ENCODE measurements at places on chromosomes 7 and 10. TPM values are rescaled to one million over a fixed set of nuclear protein-coding genes. Genes with fewer than 3 reads are reported as not detected.

DNA sequence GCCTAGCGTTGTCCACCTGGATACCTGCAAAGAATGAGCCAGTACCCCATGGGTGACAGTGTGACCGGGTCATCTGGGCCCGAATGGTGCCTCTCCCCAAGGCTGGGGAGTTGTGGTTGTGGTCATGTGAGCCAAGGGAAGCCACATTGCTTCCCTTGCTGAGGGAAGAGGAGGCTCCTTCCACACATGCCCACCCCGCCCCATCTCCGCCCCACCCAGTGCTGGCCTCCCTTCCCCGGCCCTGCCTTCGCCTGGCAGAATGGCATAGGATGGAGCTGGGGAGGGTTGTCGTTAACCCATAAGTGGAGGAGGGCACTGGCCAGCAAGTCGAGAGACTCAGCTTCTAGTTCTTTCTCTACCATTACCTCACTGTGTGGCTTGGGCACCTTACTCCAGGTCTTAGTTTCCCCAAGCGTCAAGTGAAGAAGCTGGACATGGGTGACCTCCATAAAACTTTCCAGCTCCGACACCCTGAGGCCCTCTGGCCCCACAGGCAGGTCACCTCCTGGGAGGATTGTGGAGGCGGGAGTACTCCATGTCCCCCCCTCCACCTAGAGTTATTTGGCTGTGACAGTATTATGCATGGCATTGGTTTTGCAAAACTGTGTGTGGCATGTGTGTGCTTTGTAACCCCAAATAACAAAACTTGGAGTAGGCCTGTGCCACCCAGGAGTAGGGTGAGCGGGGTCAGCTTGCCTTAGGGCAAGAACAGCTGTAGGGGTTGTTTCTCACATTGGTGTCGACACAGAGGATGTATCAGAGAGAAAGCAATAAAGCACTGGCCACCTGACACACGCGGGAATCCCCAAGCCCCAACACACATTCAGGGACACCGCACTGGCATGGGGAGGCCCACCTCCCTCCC lies 90.5 kb upstream of the MACROH2A2 start:
- no peak for DNase-seq

DNA sequence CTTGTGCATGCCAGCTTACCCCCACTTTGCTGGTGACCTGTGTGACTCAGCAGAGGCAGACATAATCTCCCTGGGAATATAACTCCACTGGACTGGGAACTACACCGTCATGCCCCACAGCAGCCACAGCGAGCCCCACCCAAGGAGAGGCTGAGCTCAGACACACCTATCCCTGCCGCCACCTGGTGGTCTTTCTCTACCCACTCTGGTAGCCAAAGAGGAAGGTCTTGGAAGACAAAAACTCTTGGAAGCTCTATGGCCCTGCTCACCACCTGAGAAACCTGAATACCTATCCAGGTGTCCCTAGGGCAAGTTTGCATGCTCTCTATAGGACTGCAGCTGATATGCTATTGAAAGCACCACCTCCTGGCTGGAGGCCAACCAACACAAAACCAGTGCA lies 48.1 kb downstream of the MYO3A start:
- DNase-seq: no peak

GRCh38 chr10:36026081-36026480 lies 384.0 kb upstream of the FZD8 start:
- no peak for DNase-seq

DNA sequence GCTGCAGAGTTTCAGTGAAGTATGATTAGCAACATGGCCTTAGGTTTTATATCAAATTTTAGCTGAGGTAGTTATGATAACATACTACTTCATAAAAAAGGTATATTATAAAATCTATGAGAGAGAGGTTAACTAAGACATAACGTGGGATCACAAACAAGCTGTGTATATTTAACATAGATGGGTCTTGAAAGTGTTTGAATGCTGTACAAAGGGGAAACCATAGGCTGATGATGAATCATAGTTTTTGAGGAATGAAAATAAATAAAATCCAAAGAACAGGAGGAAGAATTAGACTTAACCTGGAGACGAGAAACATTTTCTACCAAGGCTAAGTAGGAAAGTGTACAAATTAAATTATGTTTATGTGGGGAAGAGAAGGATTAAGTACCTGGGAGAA lies 119.0 kb downstream of the GNAI1 start:
- no peak for DNase-seq

GRCh38 chr10:117398029-117398428 lies 22.8 kb upstream of the PDZD8 start:
- DNase-seq: no peak

DNA sequence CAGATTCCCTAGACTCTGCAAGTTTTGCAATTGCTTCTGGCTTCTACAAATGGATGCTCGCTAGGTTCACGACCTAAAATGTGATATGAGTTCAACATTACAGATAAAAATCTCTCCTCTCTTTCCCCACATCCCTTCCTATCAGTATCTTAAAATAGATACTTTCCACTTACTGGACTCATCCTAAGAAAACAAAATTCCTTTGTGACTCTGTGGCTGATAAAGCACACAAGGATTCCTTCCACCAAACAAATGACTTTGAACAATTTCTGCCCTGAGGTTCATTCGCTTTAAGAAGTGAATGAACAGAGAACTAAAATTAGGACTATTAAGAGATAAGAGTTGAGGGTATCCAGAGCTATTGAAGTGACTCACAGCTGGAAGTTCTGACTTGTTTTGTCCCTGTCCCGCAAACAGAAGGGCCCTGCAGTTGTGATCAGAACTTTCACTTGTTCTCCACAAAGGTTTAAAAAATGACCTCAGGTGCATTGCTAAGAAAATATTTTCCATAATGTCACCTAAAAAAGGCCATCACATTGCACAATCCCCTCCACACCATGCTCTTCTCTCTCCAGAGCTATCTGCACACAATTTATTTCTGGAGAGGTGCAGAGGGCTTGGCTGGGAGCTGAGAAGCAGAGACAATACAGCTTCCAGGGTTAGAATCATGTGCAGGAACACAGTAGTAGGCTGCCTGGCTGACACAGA lies 96.1 kb downstream of the PIP4K2A start:
- DNase-seq: no peak

DNA sequence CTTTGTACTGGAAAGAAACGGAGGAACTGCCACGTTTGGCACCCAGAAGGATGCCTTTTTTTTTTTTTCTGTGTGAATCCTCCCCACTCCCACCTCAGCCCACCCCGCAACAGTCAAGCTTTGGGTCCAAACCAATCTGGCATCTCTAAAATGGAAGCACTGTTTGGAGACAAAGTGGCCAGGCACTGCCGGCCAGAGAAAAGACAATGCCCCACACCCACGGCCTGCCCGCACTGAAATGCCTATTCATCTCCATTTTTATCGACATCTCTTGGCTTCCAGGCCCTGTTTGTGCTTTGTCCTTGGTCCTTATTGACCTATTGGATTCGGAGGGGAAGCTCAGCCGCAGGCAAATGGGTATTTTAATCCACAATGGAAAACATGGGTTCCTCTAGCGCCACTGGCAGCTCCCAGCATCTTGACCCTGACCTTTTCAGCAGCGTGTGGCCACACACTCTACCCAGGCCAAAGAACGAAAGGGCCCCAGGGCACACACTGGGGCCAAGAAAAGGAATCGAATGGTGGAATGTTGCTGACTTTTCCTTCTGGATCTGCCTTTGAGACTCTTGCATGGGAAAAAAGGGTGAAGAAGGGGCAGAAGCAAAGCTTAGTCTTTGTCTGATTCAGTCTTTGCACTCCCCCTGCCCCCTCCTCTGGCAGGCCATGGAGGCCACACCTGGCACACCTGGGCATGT lies 162.6 kb upstream of the CDCA7L start:
- DNase-seq: no peak

GRCh38 chr7:138481447-138482380 lies 21.7 kb downstream of the TRIM24 start:
- no peak for DNase-seq

DNA sequence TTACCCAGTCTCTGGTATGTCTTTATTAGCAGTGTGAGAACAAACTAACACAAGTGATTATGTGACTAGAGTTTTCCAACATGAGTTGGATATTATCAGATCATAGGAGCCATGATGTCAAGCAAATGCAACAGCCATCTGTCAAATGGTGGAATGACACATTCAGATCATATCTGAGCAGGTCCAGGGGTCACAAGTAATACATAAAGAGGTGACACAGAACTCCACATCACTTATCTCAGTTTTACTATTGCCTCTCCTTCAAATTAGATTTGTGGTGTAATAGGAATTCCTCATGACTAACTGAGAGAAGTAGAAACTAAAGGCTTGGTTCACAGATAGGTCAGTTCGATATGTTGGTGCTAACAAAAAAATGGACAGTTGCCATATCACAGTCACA lies 12.2 kb upstream of the SAMD9L start:
- DNase-seq: no peak

- DNase-seq: peak; percentile 36
These were observed 236.3 kb upstream of the IGFBP3 start for GRCh38 chr7:46157404-46157803.

GRCh38 chr7:139033346-139034114 lies 2.3 kb downstream of the ZC3HAV1L start:
- no peak for DNase-seq

GRCh38 chr7:50376056-50376820 lies 71.7 kb downstream of the IKZF1 start:
- DNase-seq: no peak

DNA sequence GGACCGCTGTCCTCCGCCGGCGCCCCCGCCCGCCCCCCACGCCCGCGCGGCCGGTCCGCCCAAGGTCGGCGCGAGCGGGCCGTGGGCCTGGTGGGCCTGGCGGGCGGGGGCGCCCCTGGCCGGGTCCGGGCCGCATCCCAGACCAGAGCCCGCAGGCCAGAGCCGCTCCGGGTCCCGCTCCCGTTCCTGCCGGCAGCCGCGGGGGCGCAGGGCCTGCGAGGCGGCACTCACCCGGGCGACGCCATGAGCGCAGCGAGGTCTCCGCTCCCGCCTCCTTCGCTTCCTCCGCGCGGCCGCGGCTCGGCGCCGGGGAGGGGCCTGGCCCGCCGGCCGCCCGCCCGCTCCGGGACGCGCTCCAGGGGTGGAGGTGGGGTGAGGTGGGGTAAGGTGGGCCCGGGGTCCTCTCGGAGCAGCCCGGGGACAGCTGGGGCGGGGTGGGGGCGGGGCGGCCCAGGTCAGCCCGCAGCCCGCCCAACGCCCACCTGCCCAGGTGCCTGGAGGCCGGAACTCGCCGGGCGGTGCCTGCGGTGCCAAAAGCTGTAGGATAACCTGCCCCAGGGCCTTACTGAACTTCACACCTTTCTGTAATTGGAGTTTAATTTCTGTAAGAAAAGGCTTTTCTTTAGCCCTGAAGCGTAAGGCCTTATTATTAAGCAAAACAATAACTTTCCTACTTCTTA lies at the start of gene URGCP:
TSS of gene URGCP (minus strand) at position 266 of the 680 bp plus-strand sequence. CDS start at position 245, 21 bp downstream.
- DNase-seq: peak; percentile 66

DNA sequence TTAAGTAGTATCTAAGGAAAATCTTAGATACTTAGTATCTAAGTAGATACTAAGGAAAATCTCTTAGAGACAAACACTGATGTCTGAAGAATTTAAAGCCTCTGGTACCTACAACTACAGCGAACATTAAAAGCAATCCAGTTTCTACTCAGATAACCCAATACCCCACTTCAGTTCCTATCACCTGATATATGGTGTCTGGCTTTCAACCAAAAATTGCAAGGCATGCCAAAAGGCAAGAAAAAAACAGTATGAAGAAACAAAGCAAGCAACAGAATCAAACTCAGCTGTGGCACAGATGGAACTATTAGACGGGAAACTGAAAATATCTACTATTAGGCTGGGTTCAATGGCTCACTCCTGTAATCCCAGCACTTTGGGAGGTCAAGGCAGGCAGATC lies 31.1 kb downstream of the ARHGAP12 start:
- DNase-seq: no peak

- DNase-seq: no peak
These were observed 334.8 kb upstream of the SHH start for GRCh38 chr7:156147104-156147503.

DNA sequence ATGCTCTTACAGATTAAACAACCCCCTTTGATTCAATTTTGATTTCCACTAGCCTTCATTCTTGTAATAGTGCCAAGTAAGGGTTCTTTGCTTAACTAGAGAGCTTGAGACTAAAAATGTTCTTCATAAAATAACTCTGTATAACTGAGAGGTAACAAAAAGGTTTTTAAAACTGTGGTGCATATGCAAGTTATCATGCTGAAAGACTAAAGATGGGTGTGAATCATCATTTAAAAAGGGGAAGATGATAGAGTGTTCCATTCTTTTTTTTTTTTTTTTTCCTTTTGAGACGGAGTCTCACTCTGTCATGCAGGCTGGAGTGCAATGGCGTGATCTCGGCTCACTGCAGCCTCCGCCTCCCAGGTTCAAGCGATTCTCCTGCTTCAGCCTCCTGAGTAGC lies 11.1 kb downstream of the MDFIC start:
- no peak for DNase-seq

DNA sequence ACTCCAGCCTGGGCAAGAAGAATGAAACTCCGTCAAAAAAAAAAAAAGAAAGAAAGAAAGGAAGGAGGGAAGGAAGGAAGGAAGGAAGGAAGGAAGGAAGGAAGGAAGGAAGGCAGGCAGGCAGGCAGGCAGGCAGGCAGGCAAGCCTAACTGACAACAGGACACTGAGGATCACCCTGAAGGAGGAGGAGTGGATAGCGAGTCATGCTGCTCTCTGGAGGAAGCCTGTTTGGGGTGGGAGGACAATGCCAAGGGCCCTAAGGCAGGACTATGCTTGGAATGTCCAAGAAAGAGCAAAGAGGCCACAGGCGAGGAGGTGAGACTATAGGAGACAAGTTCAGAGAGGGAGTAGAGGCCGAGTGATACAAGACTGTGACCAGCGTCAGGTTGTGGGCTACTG lies 107.0 kb upstream of the PARD3 start:
- no peak for DNase-seq

GRCh38 chr10:75159519-75159918 lies 48.1 kb downstream of the SAMD8 start:
- DNase-seq: no peak

DNA sequence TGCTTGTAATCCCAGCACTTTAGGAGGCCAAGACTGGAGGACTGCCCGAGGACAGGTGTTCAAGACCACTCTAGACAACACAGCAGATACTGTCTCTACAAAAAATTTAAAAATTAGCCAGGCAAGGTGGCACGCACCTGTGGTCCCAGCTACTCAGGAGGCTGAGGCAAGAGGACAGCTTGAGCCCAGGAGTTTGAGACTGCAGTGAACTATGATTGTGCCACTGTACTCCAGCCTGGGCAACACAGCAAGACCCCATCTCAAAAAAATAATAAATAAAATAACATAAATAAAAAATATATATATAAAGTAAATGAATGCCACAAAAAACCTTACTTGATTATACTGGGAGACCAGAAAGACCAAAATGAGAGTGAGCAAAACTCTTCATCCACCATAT lies 20.8 kb upstream of the PBLD start:
- DNase-seq: no peak

- DNase-seq: no peak
These were observed 260.4 kb upstream of the NFE2L3 start for GRCh38 chr7:25891591-25891990.

Gene COL1A2
- total RNA-seq: 4,115 TPM

Gene TMEM236
- 0.10 TPM for total RNA-seq

Gene ETV1
- total RNA-seq: 11.8 TPM

Gene TMEM26
- 7.4 TPM for total RNA-seq

Gene FOXP2
- total RNA-seq: 25.8 TPM

Gene EGR2
- total RNA-seq: 1.6 TPM

Gene HTR5A
- total RNA-seq: not detected

Gene CXCL12
- 121 TPM for total RNA-seq

All from tongue (tissue), 3 donors.